ENCODE measurements at places on chromosomes 12 and 14.

GRCh38 chr12:116200812-116201211 lies 76.7 kb downstream of the MED13L start:
- DNase-seq = no peak

- DNase-seq = no peak
Measured at GRCh38 chr14:92993302-92993701, 70.4 kb downstream of the CHGA start.

- DNase-seq = no peak
Measured at GRCh38 chr12:40942326-40942725, 245.8 kb upstream of the PDZRN4 start.

DNA sequence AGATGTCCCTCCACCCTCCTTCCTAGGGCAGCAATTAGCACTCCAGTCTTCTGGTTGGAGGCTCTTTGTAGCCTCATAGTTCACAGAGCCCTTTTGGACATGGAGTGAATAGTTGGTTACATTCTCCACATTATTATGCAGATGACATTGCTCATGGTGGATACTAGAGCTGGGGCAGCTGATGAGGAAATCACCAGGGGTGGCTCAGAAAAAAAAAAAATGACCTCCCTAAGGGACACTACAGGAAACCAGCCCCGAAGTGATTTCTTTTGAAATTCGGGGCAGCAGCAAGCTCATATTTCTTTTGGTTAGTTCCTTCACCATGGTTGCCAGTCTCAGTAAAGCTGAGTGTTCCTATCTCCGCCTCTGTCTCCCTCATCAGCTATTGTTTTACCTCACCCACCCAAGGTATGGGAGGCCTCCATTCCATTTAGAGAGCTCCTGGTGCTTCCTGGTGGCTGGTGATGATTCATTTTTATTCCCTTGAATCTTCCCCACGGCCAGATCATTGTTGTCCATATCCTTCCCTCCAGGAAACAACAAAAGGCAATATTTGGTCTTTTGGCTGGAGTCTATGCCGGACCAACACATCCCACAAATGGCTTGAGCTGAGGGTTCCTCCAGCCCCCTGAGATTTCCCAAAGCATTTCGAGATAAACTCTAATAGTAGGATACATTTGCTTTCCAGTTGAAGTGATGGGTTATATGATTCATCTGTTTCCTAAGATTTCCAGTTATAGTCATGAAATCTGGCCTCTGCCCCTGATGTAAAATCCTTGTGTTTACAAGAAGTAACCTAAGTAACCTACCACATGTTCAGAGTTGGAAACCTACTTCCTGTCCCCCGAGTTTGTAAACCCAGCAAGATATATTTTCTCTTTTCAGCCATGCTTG lies 56.2 kb upstream of the NID2 start:
- no peak for DNase-seq

GRCh38 chr14:23076785-23077408 lies 18.0 kb downstream of the ACIN1 start:
- DNase-seq = no peak

GRCh38 chr12:63964301-63964700 lies 119.8 kb downstream of the SRGAP1 start:
- DNase-seq = no peak

DNA sequence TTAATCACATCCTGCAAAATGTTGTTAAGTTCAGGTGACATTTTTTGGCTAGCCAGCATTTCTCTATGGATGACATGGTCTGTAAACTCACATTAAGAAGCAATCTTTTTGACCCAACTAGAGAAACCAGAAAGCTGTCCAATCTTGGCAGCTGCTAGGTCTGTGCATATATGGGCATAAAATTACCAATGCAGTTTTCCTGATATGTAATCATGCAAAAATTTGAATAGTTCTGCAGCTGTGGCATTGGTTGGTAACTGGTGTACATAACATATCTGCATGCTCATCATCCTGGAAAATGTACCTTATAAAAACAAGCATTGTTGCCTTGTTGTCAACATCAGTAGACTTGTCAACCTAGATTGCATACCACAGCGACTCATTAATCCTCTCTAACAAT lies 620.0 kb upstream of the LRFN5 start:
- no peak for DNase-seq

GRCh38 chr12:123094349-123095077 lies 56.4 kb downstream of the PITPNM2 start:
- DNase-seq = no peak

GRCh38 chr12:130555628-130556485 lies 160.2 kb downstream of the RIMBP2 start:
- no peak for DNase-seq

GRCh38 chr12:104648756-104649155 lies 192.0 kb downstream of the CHST11 start:
- no peak for DNase-seq

DNA sequence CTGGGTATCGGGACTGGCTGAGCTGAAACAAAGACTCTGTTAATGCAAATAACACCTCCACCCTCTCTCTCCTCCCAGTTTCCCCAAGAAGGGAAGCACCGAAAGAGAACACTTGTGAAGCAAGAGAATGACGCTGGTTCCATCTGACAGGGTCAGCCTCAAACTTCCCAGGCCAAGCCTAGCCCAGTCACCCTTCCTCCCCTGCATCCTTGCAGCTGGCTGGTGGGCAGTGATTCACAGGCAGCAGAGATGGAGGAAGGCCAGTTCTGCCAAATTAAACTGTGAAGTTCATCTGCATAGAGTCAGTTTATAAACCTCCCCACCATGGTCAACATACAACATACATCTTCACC lies 2.8 kb downstream of the LRRC74A start:
- no peak for DNase-seq

GRCh38 chr12:116856729-116857128 lies 24.5 kb downstream of the HRK start:
- DNase-seq = no peak

DNA sequence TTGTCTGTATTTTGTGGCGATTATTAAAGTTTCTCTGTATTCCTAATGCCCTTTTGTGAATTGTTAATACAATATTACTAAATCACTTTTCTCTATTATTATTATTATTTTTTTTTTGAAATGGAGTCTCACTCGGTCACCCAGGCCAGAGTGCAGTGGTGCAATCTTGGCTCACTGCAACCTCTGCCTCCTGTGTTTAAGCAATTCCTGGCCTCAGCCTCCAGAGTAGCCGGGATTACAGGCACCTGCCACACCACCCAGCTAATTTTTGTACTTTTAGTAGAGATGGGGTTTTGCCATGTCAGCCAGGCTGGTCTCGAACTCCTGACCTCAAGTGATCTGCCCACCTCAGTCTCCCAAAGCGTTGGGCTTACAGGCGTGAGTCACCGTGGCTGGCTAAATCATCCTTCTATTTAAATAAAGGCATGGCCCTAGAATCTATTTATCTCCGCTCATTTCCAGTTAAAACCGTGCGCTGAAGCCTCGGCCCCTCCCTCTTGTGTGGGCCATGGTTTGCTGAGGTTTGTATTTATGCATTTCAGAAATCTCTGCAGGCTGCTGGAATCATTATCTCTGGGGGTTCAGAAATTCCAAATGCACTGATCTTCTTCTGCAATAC lies 1136.4 kb upstream of the TMEM132C start:
- DNase-seq = no peak

- DNase-seq = no peak
Measured at GRCh38 chr12:92518071-92518470, 184.7 kb upstream of the PLEKHG7 start.

DNA sequence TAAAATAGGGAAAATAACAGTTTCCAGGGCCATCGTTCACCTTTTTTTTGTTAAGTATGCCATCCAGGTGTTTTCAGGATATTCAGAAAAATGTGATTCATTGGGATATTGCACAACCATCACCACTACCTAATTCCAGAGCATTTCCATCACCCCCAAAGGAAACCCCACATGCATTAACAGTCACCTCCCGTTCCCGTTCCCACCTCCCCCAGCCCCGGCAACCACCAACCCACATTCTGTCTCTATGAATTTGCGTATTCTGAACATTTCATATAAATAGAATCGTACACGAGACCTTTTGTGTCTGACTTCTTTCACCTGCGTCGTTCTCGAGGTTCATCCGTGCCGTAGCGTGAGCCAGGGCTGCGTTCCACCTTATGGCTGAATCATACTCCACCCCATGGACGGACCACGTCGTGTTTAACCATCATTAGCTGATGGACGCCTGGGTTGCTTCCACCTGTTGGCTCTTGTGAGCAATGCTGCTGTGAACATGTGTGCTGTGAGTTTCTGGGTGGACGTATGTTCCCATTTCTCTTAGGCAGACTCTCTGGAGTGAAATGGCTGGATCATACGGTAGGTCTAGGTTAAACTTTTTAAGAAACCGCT lies 51.0 kb upstream of the NCOR2 start:
- DNase-seq = no peak

- DNase-seq = no peak
Measured at GRCh38 chr14:53701108-53701875, 255.3 kb downstream of the BMP4 start.

DNA sequence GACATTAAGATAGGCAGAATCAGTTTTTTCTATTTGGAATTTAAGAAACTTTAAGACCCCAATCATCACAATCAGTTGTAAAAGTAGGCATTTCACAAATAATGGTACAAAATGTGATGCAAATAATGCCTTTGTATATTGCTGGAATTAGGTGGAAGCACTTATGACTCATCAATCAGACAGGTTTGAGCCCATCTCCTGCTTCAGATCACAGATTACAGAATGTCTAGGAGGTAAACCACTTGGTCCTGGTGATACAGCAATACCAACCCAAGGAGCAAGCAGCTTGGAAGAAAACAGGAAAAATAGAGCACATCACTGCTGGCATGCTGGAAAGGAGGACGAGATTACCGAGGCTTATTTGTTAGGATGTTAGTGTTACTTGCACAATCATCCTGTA lies 57.6 kb downstream of the C12orf56 start:
- DNase-seq = no peak

- no peak for DNase-seq
Measured at GRCh38 chr12:16610001-16610585, 4.1 kb upstream of the LMO3 start.

DNA sequence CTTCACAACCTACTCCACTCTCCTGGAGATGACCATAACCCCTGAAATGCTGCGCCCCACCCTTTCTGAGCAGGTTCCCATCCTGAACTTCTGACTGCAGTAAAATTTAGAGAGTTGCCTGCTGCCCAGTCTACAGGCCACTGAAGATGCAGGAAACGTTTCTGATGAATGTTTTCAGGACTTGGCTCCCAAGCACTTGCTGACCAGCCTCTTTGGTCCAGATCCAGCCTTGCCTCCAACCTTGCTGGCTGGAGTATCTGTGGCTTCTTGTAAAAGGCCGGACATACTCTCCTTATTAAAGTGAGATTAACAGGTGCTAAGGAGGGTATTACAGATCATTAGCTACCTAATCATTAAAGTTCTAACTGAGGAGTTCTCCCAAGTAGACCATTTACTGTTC lies 70.3 kb upstream of the STXBP6 start:
- no peak for DNase-seq

GRCh38 chr14:65214741-65215140 lies 112.4 kb upstream of the MAX start:
- DNase-seq = no peak

DNA sequence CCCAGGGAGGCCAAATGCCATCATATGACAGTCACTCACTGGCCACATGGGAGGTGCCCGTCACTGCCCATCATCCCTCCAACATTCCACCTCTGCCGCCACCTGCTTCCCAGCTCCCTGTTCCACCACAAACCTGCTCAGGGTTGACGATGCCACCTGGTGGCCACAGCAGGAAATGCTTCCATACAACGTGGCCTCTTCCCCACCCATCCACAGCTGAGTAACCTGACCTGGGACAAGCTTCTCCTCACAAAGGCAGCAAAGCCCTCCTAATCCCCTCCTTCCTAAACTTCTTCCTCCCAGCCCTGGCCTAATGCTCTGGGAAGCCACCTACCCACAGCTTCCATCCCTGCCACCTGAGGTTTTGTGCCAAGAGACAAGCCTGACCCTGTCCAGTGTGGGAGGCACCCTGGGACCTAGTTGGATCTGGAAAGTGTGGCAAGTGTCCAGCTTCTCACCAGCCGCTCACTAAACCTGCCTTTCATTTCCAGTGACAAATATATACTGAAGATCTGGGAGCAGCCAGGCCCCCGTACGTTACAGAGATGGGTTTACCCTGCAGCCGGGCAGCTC lies 4.3 kb downstream of the DEGS2 start:
- no peak for DNase-seq

DNA sequence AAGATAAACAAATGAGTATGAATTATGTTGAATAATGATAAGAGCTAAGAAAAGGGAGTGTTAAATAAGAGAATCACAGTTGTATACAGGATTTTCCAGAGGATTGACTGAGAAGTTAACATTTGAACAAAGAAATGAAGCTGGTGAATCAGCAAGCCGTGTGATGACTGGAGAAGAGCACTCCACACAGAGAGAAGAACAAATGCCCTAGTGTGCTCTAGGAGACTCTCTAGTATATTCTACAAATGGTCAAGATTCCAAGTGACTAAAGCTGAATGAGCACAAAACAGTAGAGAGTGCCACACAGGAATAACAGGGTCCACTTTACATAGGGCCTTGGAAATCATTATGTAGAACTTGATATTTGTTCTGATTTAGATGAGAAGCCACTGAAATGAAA lies 587.1 kb upstream of the ATXN7L3B start:
- DNase-seq = no peak

DNA sequence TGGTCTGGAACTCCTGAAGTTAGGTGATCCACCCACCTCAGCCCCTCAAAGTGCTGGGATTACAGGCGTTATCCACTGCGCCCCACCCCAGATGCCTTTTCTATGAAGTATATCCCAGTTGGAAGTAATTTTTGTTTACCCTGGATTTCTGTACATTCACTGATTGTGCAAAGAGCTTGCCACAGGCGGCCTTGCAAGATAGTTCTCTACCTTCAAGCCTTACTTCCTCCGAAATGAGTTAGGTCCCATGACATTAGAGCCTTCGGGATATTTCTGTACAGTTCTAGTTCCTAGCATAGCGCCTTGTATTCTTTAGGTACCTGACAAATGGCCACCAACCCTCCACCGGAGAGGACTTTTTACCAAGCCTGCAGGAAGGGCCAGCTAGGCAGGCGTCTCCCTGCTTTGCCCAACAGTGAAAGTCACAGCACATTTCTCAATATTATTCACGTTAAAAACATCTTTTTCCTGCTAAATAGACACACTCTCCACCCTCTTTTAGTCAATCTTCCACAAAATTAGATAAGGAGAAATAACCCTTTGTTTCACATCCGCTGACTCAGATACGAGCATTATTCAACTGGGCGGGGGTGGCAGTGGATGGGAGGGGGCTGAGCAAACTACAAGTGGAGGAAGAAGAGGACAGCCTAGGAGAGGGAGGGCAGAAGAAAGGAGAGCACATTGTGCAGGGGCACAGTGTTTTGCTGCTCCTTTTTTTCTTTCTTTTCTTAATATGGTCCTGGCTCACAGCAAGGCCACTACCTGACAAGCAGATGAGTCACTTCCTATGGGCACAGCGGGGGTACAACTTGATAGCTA lies 40.0 kb upstream of the CAPRIN2 start:
- DNase-seq = no peak
